ENCODE measurements at places on chromosomes 5 and 9. TPM values are rescaled to one million over a fixed set of nuclear protein-coding genes. Genes with fewer than 3 reads are reported as not detected.

SLC6A7 gene
- not detected for total RNA-seq

LRRC14B gene
- not detected for total RNA-seq

NUTM2G gene
- not detected for total RNA-seq

SURF2 gene
- 7.0 TPM for total RNA-seq

SCGB3A1 gene
- not detected for total RNA-seq

CMYA5 gene
- total RNA-seq: 0.19 TPM

DEPDC1B gene
- total RNA-seq: 37.9 TPM

FOXI1 gene
- not detected for total RNA-seq

DNA sequence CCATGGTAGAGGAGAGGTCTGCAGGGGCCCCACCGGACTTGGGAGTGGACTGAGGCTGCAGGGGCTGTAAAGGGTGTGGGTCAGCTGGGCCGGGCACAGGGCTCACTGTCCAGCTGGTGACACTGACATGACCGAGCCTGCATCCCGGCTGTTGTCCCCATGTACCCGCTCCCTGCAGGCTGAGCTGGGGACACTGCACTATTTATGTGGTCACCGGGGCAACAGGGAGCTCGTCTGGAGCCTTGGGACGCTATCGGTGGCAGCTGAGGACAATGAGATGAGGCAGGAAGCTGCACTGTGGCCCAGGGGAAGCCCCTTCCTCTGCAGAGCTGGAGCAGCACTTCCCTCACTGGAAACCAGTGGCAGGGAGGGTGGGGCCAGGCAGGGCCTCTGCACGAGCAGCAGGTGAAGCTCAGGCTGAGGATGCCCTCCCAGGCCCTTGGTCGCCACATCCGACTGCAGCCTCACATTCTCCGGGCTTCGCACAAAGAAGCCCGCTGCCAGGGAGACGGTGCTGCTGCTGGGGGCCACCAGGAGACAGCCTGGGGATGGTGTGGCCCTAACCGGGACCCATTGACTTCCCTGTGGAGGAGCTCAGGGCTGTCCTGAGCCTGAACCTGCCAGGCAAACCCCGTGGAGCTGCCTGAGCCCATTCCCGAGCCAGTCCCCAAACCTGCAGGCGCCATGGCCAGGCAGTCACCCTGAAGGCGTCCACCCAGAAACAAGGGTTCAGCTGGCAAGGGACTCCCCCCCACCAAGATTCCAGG, 26.4 kb downstream of the ZDHHC11B start:
- no peaks in the 10 kb centered on the region for H3K27me3 ChIP-seq
- H3K4me1 ChIP-seq: peaks cover 15% of the 10 kb centered on the region
- H3K27ac ChIP-seq: peak overlapping the region; percentile 28

GRCh38 chr5:173657741-173658356, 41.4 kb upstream of the BOD1 start:
- H3K27ac ChIP-seq: no peak overlapping the region
- H3K4me3 ChIP-seq: no peak overlapping the region
- peaks cover 8% of the 10 kb centered on the region for H3K27me3 ChIP-seq
- H3K36me3 ChIP-seq: no peaks in the 10 kb centered on the region
- H3K4me1 ChIP-seq: no peaks in the 10 kb centered on the region

GRCh38 chr5:181164076-181164952, 16.9 kb downstream of the OR2V2 start:
- H3K27me3 ChIP-seq: peaks cover 41% of the 10 kb centered on the region
- H3K27ac ChIP-seq: no peak overlapping the region
- peaks cover 17% of the 10 kb centered on the region for H3K4me1 ChIP-seq
- no peak for ATAC-seq
- H3K4me3 ChIP-seq: peak overlapping the region; percentile 10

All from activated T-helper 17 cell treated with anti-CD3 and anti-CD28 coated beads, Interleukin-2, amount 50 U/mL, for 72 hours (primary cell).